ENCODE measurements at places on chromosomes 11 and 22.

- DNase-seq: no peak
These were observed 47.0 kb upstream of the ISX start for GRCh38 chr22:35018995-35019394.

- no peak for DNase-seq
These were observed 29.8 kb upstream of the OR56B4 start for GRCh38 chr11:6077723-6078122.

- no peak for DNase-seq
These were observed 47.8 kb downstream of the COPB1 start for GRCh38 chr11:14451825-14452224.

DNA sequence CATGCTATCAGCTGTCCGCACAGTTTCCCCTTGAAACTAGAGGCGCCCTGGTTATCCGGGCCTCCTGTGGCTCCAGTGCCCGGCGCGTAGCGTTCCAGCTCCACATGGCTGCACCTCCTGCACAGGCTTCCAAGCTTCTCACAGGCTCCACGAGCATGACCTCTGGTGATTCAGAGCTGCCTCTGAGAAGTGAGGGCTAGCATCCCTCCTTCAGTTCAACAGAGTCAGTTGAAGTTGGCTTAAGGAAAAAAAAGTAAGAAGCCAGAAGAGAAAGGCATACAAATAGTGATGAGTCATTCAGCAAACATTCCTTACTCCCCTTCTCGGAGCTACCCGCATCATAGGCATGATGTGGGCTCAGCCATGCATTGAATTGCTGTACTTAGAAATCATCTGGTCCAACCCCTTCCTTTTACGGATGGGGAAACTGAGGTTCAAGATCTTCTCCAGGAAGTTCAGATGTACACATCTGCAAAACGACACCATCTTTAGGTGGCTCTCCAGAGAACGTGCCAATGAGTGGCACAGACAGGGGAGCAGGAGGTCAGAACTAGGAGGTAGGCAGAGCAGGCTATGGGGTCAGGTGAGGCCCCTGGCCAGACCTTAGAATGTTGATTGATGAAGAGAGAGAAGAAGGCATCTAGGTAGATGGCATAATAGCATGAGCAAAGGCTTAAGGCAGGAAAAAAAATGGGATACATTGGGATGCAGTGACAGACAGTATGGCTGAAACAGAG lies 216.3 kb upstream of the TBCEL start:
- DNase-seq: no peak

DNA sequence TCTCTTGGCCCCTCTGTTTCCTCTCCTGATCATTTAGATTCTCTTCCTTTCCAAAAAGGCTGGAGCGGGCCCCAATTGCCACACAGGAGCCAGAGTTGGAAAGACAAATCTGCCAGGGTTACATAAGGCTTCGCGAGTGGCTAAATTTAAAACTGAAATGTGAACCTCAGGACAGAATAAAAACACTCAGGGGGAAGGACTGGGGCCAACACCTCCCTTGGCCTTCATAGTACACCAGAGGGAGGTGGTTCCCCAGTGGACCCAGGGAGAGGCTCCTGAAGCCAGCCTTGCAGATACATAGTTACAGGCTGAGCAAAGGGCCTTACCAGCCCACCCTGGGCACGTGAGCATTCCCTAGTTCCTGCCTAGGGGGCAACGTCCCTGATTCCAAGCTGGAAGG lies 150.1 kb downstream of the MN1 start:
- DNase-seq: no peak

DNA sequence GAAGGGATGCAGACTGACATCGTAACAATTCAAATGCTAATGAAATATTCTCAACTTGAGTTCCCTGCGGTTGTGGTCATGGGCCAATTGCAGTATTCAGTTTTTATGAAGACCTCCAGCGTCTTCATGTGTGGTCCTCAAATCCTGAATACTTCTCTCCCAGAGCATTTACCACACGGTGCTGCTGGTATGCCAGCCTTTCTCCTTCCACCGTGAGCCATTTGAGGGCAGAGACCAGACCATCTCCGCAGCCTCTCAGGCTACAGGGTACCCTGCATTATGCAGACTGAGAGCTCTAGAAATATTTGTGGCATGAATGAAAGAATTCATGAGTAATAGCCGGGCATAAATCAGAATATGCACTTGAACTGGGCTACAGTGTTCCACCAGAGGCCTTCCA lies 289.7 kb downstream of the ST3GAL4 start:
- DNase-seq: no peak

DNA sequence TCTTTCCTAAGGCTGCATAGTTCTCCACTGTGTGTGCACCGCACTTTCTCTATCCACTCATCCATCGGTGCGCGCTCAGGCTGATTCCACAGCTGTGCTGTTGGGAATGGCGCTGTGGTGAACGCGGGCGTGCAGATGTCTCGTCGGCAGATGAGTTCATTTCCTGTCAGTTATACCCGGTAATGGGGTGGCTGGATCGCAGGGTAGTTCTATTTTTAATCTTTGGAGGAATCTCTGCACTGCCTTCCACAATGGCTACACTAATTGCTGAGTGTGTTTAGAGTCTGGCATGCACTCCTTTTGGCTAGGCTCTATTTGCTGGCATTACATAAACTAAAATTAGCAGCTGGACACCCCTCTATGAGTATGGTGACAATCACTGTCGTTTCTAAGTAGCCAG lies 27.9 kb upstream of the KRTAP5-7 start:
- no peak for DNase-seq

GRCh38 chr11:20854215-20854955 lies 185.0 kb downstream of the NELL1 start:
- DNase-seq: no peak

- no peak for DNase-seq
These were observed 315.5 kb downstream of the NTM start for GRCh38 chr11:131685906-131686305.

GRCh38 chr11:100791103-100791502 lies 104.0 kb downstream of the ARHGAP42 start:
- DNase-seq: no peak

DNA sequence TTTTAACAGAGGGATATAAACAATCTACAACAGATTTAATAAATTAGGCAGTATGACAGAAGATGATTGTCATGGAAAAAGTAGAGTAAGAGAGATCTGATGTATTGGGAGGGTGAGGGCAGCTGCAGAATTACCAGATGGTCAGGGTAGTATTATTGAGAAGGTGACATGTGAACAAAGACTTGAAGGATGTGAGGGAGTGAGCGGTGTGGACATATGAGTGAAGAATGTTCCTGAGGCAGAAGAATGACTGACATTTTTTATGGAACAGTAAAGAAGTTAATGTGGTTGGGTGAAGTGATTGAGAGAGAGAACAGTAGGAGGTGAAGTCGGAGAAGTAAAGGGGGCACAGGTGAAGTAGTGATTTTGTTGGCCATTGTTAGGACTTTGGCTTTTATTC lies 42.4 kb upstream of the HIPK3 start:
- no peak for DNase-seq

DNA sequence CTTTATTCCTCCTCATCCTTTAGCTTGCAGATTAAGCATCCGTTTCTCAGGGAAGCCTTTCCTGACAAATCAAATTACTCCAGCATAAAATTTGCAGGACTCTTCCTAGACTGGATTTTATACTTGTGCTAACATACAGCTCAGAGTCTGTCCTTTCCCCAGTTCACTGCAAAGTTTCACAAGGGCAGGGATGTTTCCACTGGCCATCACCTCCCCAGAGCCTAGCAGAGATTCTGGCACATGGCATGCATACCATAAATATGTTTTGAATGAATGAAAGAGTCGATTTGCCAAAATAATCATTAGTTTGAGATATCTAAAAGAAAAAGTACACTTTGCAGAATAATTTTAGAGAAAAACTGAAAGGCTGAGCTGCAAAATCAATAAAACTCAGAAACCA lies 10.6 kb downstream of the MSANTD4 start:
- DNase-seq: no peak

DNA sequence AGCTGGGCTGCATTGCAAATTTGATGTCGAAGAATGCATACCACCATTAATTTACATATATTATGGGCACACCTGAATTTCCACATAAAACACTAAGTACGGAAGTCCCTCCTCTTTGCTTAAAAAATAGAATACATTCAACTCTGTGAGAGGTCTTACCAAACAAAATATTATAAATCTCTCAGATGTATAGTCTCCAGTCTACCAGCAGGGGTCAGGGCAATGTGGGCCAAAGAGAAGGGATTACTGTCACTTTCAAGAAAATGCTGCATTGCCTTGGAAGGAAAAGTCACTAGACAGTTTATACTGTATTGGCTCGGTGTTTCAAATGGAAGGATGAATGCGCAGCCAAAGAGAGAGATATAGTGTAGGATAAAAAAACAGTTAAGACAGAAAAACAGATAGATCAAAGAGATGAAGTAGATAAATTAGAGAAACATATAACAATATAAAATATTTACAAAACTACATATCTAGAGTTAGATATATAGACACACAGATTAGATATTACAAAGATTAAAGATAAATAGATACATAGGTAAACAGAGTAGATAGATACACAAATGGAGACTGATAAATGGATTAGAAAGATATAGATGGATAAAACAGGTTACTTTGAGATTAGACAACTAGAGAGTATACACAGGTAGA lies 20.9 kb downstream of the SERGEF start:
- no peak for DNase-seq

- no peak for DNase-seq
These were observed 22.1 kb upstream of the SESN3 start for GRCh38 chr11:95253141-95253540.

GRCh38 chr22:25420471-25420924 lies 144.0 kb upstream of the GRK3 start:
- DNase-seq: no peak

- no peak for DNase-seq
These were observed 23.2 kb downstream of the CASP5 start for GRCh38 chr11:104999721-105000120.

DNA sequence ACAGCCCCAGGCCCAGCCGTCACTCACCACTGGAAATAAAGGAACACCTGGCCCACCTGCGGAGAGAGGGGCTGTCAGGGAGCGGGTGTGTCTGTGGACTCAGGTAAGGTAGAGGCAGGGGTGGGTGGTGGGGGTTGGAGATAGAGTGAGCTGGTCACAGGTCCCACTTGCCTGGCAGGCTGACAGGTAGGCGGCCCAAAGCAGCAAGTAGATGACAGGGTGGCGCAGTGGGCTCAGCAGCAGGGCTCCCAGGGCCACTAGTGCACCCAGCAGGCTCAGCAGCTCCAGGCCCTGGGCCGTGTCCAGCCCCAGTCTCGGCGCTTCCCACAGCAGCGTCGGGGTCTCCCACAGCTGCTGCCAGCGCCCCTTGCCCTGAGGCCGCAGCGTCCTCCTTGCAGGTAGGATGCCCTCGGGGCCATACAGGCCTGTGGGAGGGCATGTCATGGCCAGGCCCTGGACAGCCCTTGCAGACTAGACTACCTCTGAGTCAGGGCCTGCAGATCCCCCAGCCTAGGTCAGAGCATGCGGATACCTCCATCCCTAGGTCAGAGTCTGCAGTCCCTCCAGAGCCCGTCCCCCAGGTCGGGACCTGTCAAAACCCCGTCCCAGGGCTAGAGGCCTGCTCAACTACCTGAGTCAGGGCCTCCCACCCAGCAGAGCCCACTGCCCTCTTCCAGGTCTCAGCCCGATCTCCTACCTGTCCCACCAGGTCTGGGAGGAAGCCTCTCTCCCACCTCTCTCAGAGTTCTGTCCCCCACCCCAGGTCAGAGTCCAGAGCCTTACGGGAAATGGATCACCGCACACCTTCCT lies 686 bp downstream of the LMF2 start:
- DNase-seq: no peak

GRCh38 chr22:45866646-45867117 lies 110.3 kb downstream of the WNT7B start:
- no peak for DNase-seq

- no peak for DNase-seq
These were observed 56.3 kb downstream of the DDI1 start for GRCh38 chr11:104092744-104093143.

DNA sequence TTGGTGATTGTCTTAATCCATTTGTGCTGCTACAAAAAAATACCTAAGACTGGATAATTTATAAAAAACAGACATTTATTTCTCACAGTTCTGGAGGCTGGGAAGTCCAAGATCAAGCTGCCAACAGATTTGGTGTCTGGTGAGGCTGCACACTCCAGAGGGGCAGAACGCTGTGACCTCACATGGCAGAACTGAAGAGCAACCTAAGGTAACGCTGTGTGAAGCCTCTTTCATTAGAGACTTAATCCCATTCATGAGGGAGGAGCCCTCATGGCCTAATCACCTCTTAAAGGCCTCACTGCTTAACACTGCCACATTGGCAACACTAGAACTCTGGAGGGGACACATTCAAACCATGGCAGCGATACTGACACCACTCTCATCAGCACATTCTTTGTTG lies 42.7 kb upstream of the BIRC3 start:
- DNase-seq: no peak

- DNase-seq: no peak
These were observed 56.3 kb upstream of the PDE3B start for GRCh38 chr11:14587258-14587657.

DNA sequence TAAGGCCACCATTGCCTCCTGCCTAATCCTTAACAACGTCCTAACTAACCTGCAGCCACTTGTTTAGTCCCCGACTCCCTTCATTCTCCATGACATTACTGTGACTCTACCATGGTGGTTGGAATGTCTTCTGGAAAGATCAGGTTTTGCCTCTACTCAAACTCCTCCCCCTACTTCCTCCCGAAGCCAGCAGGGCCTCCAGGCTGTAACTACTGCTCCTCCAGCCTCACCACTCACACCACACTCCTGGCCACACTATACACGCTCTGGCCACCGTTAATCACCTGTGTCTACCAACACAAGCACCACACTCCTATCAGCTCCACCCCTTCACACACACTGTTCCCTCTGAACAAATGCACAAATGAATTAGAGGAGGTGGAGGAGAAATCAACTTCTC lies 69.2 kb downstream of the PACSIN2 start:
- DNase-seq: no peak

- DNase-seq: no peak
These were observed 257.4 kb upstream of the UBASH3B start for GRCh38 chr11:122398167-122398566.

- DNase-seq: no peak
These were observed 24.9 kb downstream of the CLTCL1 start for GRCh38 chr22:19266547-19267086.

- no peak for DNase-seq
These were observed 2.0 kb downstream of the SELENOM start for GRCh38 chr22:31105282-31105929.

GRCh38 chr11:106172386-106172991 lies 95.0 kb downstream of the AASDHPPT start:
- no peak for DNase-seq

DNA sequence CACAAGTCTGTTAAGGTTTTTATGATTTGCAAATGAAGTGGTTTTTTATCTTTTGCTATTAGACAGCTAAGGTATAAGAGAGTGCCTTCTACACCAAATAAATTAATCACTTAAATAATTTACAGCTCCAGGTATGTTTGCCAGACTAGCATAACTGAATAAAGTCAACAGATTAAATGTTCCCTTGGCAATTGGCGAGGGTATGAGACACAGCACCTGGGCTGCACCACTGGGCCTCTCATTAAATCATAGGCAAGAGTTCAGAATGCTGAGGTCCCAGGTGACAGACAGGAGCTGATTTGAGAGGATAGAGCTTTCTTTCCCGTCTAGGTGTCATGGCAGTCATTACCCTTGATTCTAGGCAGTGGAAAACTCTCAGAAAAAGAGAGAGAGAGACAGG lies 62.6 kb upstream of the WT1 start:
- no peak for DNase-seq
